ENCODE measurements at places on chromosomes 6 and 20. TPM values are rescaled to one million over a fixed set of nuclear protein-coding genes. Genes with fewer than 3 reads are reported as not detected.

DNA sequence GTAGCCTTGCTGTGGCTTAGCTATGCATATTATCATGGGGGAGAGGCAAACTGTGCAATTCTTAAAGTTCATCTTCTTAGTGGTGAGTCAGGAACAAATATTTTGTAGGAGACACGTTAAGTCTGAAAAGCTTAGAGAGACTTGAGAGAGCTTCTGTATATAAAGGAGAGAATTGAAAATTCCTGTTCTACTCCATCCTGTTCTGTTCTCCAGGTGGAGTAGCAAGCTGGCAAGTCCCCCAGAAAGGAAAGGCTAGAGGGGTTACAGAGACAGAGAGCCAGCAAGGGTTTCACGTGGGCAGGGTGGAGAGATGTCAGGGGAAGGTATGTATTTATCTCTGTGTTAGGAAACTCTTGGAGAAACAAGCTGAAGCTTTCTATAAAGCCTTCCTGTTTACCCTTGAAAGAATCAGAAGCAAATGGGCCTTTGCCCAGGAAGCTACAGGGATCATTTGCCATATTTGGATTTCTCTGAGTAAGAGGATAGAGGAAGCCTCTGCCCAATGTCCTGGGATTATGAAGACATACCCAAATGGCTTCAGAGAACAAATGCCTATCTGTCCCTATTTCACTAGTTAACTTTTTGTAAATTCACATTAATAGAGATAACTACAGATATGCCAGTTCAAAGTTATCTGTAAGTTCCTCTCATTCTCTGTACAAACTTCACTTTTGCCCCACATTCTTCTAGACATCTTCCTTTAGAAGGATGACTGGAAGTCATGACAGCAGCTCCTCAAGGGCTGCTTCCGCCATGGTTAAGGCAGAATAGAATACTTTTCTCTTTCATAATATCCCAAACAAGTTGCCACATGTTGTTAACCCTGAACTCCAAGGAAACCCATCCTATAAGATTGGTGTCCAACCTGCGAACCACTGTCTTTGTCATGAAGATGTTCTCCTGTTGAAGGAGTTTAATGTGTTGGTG, 126.7 kb upstream of the NEDD9 start:
- DNase-seq: no peak

GRCh38 chr20:44011251-44011940, 96.7 kb downstream of the TOX2 start:
- no peak for DNase-seq

- no peak for DNase-seq
These were observed 395.4 kb upstream of the SOX4 start for GRCh38 chr6:21198032-21198640.

- DNase-seq: no peak
These were observed 11.6 kb downstream of the PLN start for GRCh38 chr6:118559659-118560058.

- DNase-seq: peak; percentile 54
These were observed 611 bp downstream of the NFYA start for GRCh38 chr6:41073203-41073967.

DNA sequence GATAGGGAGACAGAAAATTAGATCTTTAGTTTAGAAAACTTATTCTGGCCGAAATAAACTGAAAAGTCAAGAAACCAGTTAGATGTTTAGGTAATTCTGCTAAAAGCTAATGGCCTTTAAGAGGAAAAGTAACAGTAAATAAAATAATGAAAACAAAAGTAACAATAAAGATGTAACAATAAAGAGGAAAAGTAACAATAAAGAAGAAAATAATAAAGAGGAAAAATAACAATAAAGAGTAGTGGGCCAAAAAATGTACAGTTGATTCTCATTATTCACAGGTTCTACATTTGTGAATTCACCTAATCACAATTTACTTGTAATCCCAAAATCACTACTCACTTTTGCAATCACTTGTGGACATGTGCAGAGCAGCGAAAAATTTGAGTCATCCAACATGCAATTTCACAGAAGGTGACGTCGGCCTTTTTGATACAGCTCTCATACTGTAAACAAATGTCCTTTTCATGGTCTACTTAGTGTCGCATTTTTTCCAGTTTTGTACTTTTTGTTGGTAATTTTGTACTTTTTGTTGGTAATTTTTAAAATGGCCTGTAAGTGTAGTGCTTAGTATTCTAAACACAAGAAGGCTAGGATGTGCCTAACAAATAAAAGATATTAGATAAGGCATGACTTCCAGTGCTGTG, 24.0 kb downstream of the HBS1L start:
- no peak for DNase-seq

- DNase-seq: no peak
These were observed 66.0 kb upstream of the RALY start for GRCh38 chr20:33927724-33928123.

GRCh38 chr6:125255201-125255600, 46.6 kb downstream of the HDDC2 start:
- no peak for DNase-seq

DNA sequence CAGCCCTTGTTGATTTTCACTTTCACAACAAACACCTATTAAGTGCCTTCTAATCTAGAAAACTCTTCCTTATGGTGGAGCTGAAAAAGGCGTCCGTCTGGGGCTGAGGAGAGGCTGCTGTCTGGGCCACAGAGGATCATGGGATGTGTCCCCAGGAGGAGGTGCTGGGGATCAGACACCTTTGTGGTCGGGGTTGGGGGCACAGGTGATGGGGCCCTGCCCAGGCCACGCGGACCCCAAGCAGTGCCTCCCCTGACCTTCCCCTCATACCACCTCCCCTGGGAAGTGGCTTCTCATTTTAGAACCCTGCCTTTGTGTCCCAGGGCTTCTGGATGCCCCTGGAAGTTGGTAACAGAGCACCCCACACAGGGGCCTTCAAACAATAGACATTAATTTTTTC, 41.1 kb downstream of the SUN5 start:
- DNase-seq: no peak

DNA sequence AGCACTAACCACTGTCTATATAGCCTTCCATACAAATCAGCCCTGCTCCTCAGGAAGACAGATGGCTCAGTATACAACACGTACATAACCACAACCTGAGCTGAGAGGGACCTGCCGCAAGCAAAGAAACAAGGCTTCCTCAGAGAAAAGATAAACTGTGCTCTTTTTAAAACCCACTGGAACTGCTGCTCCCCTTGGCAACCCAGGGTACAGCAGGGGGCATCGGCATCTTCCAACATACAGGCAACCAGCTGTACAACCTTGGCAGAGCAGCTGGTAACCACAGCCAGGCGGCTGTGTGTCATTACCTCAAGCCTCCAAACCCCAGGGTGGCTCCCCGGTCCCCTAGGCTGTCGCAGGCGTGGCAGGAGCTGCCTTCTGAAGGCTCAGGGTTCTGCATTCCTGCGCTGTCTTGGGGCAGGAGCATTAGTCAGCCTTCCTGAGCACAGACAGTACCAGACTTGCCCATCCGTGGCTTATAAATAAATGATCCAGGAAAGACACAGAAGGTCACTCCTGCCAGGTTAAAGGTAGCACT, 249.5 kb downstream of the ADGRG6 start:
- no peak for DNase-seq

DNA sequence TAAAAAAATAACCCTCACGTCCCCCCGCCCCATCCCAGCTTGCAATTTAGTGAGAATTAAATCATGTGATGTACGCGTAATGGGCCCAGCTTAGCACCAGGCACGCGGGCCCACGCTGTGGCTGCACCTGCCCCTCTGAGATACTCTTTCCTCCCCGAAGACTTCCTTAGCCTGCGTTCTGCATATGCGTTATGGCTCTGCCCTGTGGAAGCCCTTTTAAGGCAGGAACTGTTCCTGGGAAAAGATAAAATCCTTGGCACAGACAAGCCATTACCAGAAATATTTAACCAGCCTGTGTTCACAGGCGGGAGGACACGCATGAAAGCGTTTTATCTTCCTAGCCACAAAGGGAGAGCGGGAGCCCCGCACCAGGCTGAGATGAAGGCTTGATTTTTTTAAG, 311.0 kb downstream of the LRFN2 start:
- DNase-seq: no peak

DNA sequence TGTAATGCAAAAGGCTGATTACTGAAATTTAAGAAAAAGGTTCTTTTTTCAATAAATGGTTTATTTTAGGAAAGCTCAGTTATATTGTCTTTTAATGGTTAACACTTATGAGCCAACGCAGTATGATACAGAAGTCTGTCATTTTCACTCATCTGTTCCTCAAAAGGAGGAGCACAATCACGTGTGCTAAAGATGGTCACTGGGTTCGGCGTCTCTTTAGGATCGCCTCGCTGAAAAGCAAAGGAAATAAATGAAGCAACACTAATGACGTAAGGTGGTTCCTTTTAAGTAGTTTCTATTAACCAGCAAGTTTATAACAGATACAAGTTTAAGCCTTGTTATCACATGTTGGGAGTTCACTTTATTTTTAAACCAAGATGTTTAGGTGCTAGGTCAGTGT, 125.7 kb downstream of the MAP3K4 start:
- DNase-seq: no peak

- DNase-seq: no peak
These were observed 69.4 kb upstream of the KCNG1 start for GRCh38 chr20:51092338-51092737.

Gene LAMP5
- total RNA-seq: not detected

Gene POM121L2
- not detected for total RNA-seq

Gene VARS1
- total RNA-seq: 24.8 TPM

Gene TFAP2D
- total RNA-seq: not detected

Gene AAR2
- 22.1 TPM for total RNA-seq

Gene SIRPD
- total RNA-seq: not detected

Gene PTPRT
- total RNA-seq: not detected

Gene ULBP3
- total RNA-seq: 0.78 TPM
